Activated T-cell treated with anti-CD3 and anti-CD28 coated beads, Interleukin-2, amount 50 U/mL, for 72 hours (primary cell): ENCODE measurements at places on chromosomes 3 and 15.

DNA sequence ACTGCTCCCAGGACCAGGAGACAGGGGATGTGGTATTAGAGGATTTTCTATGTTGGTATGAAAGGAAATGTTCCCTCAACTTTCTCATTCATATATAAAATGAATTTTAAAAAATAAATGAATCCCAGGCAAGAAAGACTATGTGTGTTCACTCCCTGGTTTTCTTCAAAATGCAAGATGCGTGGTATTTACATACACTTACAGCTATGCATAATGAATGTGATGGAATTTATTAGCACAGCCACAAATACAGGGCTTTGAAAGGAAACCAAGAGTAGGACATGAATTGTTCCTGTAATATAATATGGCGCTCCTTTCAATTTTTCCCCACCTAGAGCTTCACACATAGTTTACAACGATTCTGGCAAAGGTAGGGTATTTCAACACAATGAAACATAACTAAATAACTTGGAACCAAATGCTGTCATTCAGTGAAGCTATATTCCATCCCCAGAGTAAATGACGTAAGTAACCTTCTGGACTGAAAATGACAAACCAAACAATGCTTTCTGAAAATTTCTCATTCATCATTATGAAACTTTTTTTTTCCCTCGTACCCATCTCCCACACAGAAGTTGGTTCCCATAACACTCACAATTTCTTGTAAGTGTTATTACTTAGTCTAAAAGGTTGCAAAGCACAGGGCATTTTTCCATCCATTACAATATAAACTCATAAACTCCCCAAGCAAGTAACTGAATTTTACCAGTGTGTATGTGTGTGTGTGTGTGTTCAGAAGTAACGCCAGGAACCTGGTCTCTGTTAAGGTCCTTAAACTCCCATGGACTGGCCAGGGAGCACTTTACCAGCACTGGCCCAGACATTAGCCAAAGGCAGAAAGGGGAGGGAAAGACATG is 41.8 kb downstream of the CBLB start:
- peak; percentile 30 for DNase-seq

DNA sequence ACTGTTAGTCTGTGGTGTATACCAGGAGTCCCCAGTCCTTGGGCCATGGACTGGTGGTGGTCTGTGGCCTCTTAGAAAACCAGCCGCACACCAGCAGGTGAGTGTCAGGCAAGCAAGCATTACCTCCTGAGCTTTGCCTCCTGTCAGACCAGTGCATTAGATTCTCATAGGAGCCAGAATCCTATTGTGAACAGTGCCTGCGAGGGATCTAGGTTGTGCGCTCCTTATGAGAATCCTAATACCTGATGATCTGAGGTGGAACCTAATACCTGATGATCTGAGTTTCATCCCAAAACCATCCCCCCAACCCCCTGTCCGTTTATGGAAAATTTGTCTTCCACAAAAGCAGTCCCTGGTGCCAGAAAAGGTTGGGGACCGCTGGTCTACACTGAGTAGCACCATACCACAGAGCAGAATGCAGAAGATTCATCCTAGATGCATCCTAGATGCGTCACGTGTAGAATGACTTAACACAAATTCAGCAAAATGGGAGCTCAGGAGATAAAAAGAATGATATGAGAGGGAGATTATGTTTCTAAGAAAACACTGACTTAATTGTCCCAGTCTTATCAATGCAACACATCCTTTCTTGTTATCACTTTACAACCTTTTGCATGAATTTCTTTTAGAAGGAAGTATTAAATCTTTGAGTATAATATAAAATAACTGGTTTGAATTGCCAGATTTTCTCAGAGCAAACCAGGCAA is 28.5 kb downstream of the SELENOT start:
- DNase-seq, result no peak

- DNase-seq, result no peak
Observed at GRCh38 chr15:101107625-101108460, 144.0 kb downstream of the CHSY1 start.

DNA sequence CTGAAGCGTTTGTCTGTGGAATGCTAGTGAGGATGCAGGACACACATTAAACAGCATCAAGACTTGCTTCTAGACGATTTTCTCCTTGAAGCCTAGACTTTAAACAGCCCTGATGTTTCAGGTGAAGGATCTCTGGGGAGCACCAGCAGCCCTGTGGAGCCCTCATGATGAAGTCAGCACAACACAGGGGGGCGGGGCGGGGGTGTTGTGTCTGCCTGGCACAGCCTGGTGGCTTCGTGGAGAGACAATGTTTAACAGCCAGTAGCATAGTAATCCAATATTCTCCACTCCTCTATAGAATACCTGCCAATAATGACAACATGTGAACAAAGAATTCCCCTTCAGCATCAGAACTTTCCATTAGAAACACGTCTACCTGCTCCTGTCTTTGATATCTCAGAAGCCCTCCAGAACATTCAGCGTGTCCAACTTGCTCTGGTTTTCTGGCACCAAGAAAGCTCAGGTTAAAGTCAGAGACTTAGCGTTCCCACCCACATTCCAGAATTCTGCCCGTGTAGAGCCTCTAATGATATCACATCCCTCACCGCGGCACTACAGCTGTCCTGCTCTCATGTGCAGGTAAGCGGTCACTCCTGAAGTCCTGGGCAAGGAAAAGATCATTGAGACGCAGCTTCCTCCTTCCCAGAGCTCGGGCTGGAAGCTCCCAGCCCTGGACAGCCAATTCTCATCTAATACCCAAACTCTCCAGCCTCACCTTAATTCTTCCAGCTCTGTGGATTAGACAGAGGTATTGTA is 98.0 kb downstream of the ATP10A start:
- no peak for DNase-seq

DNA sequence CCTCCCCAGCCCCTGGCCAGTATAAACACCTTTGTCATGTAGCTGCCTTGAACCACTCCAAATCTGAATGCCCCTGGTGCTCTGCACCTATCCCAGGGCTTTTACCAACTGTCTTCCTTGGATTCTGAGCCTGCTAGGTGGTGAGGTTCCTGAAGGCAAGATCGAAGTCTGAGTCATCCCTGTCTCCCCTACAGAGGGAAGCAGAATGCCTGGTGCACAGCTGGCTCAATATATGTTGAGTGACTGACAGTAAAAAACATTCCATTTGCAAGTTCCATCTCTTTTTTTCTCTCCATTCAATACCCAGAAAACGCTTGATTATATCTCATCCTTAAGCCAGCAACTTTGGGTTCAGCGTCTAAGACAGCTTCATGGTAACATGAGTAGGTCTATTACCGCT is 24.7 kb downstream of the SLC24A1 start:
- no peak for DNase-seq

DNA sequence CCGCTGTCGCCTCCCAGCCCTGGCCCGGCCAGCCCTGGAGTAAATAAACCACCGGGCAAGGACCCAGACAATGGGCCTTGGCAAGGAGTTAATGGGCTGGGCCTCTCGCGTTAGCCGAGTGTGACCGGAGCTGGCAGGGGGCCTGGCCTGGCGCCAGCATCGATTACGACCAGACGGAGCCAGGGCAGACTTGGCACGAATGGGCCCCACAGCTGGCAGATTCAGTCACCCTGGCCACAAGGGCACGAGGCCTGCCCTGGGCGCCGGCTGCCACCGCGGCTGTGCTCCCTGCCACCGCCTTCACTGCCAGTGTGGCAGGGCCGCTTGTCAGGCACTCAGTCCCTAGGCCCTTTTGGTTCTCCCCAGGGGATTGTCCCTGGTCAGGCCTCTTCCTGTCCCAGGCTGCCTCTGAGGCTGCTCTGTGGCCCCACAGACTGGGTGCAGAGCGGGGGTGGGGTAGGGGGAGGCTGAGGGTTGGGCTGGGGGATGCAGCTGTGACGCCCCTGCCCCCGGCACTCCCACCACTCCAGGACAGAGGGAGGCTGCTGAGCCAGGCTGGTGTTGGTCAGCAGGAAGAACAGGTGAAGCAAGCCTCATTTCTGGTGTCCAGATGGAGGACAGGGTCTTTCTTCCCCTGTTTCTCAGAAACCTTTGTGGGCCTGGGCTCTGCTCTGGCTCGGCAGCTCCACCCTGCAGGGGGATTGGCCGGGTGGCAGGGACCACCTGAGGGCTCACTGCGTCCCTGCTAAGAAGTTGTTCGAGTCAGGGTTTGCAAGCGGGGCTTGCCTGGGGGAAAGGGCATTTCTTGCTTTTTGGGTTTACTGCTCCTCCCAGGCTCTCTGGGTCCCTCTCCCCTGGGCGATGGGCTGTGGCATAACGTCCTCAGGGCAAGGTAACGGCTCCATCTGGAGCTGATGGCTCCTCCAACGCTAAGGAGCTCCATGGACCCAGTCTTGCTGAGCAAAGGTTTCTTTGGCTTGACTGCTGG is 30.5 kb upstream of the SRP14 start:
- DNase-seq, result no peak

- DNase-seq, result no peak
Observed at GRCh38 chr15:59087731-59088130, 17.2 kb upstream of the CCNB2 start.

DNA sequence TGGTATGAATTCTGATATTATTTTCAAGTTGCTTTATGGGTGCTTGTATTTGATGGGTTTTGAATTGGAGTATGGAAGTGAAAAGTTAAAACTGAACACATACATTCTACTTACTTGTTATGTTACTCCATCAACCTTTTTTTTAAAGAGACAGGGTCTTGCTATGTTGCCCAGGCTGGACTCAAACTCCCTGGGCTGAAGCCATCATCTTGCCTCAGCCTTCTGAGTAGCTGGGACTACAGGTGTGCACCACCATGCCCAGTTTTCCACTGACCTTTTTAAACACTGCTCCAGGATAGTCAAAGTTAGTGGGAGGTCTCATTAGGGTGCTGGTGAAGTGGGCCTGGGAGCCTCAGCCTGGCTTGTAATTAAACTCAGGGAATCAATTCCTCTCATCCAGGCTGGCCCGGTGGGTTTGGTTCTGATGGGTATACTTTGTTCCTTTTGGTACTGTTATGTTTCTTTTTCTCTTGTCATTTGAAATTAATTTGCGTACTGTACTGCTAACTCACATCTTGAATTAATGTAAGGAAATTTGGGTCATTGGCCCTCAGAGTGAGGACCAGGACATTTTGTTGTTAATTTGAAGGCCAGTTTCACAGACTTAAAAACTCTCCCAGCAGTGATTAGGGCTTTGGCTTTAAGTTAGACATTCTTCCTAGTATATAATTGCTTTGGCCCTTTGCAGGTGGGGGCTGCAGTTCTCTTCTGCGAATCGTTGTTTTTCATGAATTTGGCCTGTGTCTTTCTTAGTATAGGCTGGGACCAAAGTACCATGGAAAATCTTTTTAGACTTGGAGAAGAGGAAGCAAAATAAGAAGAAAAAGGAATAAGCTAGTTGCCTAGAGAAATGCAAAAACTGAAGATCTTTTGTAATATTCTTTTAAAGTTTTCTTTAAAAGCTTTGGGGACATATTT is 66.9 kb downstream of the FNDC3B start:
- no peak for DNase-seq

DNA sequence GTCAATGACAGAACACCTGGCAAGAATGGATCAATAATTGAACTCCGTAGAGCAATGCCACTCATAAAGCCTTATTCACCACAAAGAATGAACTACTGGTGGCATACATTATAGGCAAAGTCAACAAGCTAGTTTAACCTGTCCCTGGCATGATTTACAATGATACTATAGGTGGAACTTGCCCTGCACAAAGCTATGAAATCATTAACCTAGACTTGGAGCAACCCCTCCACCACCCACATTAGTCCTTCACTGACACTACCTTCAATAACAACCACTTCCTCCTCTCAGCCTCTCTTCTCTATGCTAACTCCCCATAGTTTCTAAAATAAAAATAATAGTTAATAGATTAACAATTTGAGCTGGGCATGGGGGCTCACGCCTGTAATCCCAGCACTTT is 54.4 kb downstream of the ACAP2 start:
- DNase-seq, result no peak

DNA sequence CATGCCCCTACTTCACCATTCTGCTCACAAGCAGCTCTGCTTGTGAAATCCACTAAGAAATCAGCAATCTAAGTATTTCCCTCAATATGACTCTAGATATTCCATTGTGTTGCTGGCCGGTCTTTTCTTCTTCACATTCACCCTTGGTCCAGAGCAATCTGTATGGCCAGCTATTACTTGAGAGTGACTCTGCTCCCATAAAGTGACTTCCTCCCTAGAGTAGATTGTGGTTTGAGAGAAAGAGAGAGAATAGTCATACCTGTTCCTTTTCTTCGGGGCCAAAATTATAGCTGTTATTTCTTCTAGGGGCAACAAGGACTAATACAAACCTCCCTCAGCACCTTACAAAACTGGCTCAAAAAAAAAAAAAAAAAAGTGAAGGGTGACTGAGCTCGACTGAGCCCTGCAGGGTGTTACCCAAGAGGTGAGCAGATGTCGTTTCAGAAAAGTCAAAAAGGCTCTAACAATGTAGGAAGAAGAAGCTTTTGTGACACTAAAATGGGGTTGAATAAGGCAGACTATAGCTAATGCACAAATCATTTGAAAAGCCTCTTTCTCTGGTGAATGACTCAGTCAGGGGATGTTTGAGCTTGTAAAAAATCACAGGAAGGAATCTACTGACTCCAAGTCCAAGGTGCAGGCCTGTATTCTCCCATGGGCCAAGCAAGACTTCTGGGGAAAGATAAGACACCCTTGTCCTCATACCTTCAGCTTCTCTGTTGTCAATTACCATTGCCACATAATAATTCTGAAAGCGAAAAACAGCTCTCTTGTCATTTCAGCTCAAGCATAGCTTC is 161.0 kb upstream of the SLC24A5 start:
- no peak for DNase-seq

GRCh38 chr15:100112636-100113305 is 229.0 kb downstream of the ADAMTS17 start:
- no peak for DNase-seq

DNA sequence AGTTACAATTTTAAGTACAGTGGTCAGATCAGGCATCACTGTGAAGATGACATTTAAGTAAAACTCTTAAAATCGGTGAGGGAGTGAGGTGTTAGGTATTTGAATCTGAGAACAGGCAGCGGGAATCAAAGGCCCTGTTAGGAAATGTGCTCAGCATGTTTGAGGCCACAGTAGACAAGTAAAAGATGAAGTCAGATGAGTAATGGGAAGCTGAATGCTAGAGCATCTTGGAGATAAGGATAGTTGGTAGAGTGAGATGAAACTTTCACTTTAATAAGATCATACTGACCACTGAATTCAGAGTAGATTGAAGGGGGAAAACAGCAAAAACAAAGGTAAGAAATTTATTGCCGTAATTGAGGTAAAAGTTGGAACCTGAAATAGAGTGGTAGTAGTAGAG is 61.6 kb downstream of the DCBLD2 start:
- no peak for DNase-seq
